ENCODE measurements at places on chromosomes 16 and 17.

GRCh38 chr16:85536073-85536410, 77.1 kb upstream of the GSE1 start:
- DNase-seq, result no peak

DNA sequence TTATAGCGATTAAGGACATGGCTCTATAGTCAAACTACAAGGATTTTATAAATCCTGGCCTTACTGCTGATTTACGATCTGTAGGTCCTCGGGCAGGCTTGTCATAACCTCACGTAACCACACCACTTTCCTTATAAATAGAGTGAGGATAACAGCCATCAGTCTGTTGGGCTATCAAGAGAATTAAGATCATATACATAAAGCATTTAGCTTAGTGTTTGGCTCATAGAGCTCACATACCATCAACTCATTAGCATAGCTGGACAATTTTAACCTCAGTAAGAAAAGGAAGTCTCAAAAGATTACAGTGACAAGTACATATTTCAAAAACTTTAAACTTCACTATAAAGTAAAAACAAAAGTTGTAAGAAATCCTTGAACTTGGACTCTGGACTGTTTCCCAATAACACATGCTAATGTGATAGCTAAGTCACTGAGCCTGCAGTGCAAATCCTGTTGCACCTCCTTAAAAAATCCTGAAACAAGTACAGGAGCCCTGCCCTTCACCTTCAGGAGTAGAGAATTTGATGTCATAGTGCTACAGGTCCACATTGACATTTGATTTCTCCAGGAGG, 20.8 kb upstream of the CLEC3A start:
- no peak for DNase-seq

DNA sequence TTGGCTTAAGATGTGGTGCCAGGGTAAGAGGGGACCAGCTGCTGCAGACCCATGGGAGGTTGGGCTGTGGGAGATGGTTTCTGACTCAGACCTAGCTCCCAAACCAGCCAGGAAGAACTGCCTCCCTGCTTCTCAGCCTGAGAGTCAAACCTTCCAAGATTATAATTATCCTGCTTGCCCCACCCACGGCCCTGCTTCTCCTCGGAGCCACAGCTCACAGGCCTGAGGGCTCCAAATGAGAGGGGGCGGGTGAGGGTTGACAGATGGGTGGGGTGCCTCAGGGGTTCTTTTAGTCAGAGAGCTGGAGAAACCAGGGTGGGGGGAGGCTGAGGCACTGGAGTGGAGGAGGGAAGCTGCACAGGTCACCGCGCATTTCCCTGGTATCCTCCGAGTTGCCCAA, 28.7 kb upstream of the GRIN2A start:
- no peak for DNase-seq

DNA sequence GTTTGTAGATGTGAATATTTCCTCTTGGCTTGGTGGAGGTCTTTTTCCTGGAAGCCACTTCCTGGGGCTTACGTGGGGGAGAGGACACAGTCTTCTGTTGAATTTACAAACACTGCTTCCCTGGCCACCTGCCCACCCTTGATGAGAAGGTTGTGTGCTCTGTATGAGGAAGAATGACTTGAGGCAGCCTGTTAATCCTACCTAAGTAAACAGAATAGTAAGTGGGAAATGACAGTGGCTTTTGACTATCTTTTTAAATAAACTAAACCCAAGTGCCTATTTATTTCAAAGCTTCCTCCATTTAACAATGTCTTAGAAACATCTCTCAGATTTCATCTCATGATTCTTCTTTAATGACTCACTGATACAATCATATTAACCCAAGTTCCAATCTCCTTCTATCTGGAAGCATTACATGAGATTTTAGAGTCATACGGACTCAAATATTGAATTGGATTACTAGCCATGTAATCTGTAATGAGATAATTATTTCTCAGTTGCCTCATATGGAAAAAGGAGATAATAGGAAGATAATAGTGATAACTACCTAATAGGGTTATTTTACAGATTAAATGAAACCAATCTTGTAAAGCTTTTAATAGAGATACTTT, 96.6 kb upstream of the SMIM36 start:
- no peak for DNase-seq

DNA sequence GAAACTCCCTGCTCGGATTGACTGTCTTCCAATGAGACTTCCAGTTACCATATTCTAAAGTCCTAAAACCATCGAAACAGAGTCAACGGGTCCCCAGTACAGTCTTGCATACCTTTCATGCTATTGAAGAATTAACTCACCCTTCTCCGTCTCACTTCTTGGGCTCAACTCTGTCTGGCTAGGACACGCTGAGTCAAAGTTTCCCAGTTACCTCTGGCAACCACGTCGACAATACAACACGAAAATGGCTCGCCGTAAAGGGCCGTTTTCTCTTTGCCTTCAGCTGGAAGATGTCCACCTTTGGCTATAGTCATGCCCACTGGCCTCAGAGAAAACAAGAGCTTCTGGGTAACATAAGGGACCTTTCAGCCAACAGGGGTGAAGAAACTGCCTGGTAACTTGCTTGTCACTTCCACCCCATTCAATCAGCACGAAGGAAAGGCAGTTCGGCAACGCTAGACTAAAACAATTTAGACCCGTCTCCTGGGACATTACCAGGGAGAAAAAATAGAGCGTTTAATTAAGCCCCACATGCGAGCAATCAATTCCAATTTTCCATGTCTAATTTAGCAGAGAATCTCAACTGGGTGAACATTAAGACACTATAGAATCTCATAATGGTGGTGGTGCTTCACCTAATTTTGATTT, 21.5 kb downstream of the KCNG4 start:
- DNase-seq, result no peak

GRCh38 chr17:71395901-71396300, 724.9 kb upstream of the SOX9 start:
- DNase-seq, result no peak

- peak; percentile 3 for DNase-seq
These were observed 4.1 kb downstream of the PDF start for GRCh38 chr16:69326172-69326873.

GRCh38 chr17:27403480-27404005, 52.7 kb upstream of the KSR1 start:
- DNase-seq, result no peak

- DNase-seq, result no peak
These were observed 6.8 kb downstream of the TBKBP1 start for GRCh38 chr17:47700471-47701449.

- peak; percentile 67 for DNase-seq
These were observed 33.2 kb downstream of the CYTH1 start for GRCh38 chr17:78748730-78749317.

DNA sequence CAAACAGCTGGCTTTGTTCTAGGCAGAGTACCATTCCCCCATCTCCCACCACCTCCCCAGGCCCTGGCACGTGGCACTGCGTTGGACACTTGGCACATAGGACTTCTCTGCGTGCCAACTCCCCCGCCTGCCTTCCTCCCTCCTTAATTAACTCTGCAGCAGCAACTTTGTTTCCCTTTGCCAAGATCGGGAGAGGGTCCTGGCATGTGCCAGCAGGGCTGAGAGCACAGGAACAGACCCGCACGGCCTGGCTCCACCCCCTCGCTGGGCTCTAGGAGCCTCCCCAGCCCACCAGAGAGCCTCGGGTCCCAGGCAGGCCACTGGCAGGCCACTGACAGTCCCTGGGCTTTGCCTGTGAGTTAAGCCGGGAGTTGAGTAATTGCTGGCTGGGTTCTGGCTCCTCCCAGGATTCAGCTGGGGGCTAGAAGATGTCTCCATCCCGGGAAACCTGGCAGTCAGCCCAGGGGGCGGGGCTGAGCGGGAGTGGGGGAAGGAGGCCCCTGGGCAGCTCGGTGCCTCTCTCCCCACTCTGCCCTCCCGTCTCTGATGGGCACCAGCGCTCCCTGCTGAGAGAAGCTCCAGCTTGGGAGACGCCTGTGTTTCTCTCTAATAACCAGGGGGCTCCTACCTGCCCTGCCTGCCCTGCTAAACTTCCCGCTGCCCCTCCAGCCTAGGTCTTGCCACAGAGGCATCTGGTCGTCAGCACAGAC, 224.0 kb upstream of the TNRC6C start:
- no peak for DNase-seq

GRCh38 chr17:34370376-34370996, 7.5 kb upstream of the CCL1 start:
- DNase-seq, result no peak

DNA sequence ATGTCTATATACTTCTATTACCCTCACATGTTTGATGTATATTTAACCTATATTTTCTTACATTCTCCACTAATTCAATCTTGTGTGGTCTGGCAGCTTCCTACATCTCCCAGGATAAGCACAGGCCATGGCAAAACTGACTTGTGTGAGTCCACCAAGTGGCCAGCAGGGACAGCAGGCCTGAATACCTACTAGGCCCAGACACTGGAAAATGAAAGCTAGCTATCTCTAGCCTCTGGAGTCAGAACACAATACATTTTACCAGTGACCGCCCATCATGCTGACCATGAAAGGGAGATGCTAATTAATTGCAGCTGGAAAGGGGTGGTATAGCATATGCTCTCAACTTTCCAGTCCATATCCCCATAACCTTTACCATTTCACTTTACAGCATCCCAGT, 132.3 kb downstream of the PCTP start:
- no peak for DNase-seq

DNA sequence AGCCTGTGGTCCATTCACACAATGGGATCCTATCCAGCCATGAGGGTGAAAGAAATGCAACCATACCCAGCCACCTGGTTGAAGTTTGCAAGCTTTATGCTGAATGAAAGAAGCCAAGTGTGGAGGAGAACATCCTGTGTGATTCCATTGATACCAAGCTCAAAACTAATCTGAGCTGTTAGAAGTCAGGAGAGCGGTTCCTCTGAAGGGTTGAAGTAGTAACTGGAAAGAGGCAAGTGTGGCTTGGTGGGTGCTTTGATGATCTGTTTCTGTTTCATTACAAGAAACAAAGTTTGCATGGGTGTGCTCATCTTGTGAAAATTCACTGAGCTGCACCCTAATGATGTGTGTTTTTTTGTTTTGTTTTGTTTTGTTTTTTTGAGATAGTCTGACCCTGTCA, 99.4 kb downstream of the SALL1 start:
- no peak for DNase-seq

DNA sequence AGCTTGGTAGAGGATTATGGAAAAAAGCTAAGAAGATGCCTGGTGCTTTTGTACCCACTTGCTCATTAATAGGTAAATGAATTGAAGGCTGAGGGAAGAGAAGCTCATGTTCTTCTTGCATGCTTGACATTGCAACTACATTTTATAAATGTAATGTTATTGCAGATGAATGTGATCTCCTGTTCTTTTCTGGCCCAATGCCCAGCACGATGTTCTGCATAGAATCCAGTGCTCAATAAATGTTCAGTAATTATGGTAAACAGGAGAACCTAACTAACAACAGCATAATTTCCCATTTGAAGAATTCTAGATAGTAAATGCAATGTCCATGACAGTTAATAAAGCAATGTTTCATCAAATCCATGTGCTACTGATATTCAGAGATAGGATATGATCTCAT, 638.2 kb upstream of the SOX9 start:
- DNase-seq, result no peak

DNA sequence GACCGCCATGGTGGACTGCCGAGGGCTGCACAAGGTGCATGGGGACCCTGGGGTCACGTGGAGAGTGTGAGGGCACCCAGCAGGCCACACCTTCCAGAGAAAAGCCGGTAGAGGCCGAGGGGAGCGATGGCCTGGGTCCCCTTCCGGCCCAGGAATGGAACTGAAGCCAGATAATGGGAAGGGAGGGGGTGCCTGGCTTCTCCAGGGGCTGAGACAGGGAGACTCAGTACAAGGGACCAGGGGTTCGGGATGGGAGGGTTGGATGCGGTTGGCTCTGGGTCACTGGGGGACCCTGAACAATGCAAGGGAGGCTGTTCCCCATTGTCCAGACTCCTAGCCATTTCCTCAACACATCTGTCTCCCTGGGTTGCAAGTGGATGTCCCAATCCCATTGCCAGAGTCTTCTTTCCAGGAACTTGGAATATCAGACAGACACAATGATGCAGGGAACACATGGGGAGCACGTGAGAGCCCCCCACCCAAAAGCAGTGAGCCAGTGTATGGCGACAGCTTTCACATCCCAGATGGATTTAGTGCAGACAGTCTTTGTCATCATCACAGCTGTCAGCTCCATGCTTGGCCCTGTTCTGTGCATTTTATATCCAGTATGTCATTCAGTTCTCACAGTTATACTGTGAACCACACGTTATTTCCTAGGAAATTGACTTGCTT, 23.6 kb upstream of the DNAI2 start:
- no peak for DNase-seq

- DNase-seq, result no peak
These were observed 14.9 kb downstream of the ZNHIT3 start for GRCh38 chr17:36501351-36501750.

DNA sequence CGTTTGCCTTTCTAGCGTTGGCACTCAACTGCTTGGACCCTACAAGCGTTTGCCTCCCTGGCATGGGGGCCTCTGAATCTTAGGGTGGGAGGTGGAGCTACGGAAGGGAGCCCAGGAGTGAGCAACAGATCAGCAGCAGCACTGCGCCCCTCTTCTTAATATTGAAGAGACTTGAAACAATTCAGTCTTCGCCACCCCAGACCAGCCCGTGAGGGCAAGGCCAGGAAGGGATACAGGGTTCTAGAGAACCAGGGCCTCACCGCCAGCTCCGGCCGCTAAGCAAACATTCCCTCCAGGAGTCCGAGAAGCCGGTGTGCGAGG, 1.5 kb upstream of the GPRC5C start:
- DNase-seq, result no peak

DNA sequence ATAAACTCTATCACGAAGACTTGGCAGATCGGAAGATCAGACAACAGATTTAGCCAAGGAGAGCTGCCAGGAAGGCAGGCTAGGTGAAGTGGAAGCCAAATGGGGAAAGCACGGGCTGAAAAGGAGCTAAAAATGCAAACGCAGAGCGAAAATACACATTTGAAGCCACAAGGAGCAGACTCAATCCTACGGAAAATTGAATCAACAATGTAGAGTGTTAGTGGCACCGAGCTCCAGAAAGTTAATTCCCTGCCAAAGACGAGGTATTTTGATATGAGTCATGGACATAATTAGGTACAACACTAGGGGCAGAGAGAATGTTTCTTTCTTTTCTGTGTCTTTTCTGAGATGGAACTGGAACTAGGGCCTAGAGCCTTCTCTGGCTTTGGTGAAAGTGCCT, 20.7 kb downstream of the GSG1L start:
- no peak for DNase-seq

- DNase-seq, result peak; percentile 83
These were observed 1.4 kb upstream of the SLC22A31 start for GRCh38 chr16:89201439-89202377.

DNA sequence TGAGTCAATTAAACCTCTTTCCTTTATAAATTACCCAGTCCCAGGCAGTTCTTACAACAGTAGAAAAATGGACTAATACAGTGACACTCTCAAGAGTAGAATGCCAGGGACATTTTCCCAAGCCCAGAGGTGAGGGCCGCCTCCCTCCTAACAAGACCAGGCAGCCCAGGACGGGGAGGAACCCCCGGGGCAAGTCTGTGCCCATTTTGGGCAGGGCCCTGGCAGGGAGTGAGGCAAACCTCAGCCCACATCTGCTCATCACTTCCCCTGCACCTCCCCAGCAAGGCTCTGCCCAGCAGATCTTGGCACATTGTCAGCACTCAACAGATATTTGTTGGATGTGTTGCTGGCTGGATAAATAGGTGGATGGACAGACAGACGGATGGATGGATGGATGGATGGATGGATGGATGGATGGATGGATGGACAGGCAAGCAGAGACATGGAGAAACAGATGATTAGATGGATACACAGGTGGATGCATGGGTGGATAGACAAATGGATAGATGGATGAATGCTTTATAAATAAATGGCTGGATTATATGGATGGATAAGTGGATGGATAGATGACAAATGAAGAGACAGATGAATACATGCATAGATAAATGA, 271.3 kb downstream of the PARN start:
- DNase-seq, result no peak

GRCh38 chr16:17134586-17134985, 336.2 kb downstream of the XYLT1 start:
- no peak for DNase-seq
